Daoy (cell line): ENCODE measurements at places on chromosomes 1 and 21. TPM values are rescaled to one million over a fixed set of nuclear protein-coding genes. Genes with fewer than 3 reads are reported as not detected.

The RBP7 gene
- not detected in 2 replicates for total RNA-seq

The PADI3 gene
- total RNA-seq = 0.09 and 1.5 TPM in 2 replicates

The PGD gene
- total RNA-seq = 78.7 and 82.7 TPM in 2 replicates

The F13B gene
- not detected in 2 replicates for total RNA-seq

The RBM11 gene
- 4.1 and 4.4 TPM in 2 replicates for total RNA-seq

The CLCNKA gene
- not detected in 2 replicates for total RNA-seq

The DRAXIN gene
- 0.86 and 0.97 TPM in 2 replicates for total RNA-seq

The PROX1 gene
- total RNA-seq = 0.98 and 1.5 TPM in 2 replicates

The FCRLB gene
- total RNA-seq = 1.8 and 3.1 TPM in 2 replicates

The FAM163A gene
- 0.06 TPM in 1 of 2 replicates, not detected in the other for total RNA-seq

The ARHGAP30 gene
- 0.11 TPM in 1 of 2 replicates, not detected in the other for total RNA-seq

The FAM229A gene
- total RNA-seq = 0.48 and 2.7 TPM in 2 replicates

The DSCAM gene
- 0.63 and 1.4 TPM in 2 replicates for total RNA-seq

The GABRD gene
- not detected in 2 replicates for total RNA-seq

The SYT2 gene
- under 0.01 TPM in 1 of 2 replicates, not detected in the other for total RNA-seq

The PLD5 gene
- 0.11 TPM in 1 of 2 replicates, not detected in the other for total RNA-seq

The GNL2 gene
- 140 and 144 TPM in 2 replicates for total RNA-seq

The TLR5 gene
- 0.77 and 1.1 TPM in 2 replicates for total RNA-seq

The ADAMTSL4 gene
- total RNA-seq = 0.33 TPM in 1 of 2 replicates, not detected in the other

The TAS1R1 gene
- not detected in 2 replicates for total RNA-seq

The PLA2G5 gene
- total RNA-seq = not detected in 2 replicates

The PIK3R3 gene
- total RNA-seq = 17.7 and 30.2 TPM in 2 replicates

The LORICRIN gene
- not detected in 2 replicates for total RNA-seq

The S100A5 gene
- total RNA-seq = 0.34 TPM in 1 of 2 replicates, not detected in the other

The MPZ gene
- 0.57 TPM in 1 of 2 replicates, not detected in the other for total RNA-seq

The SMPDL3B gene
- total RNA-seq = 0.86 TPM in 1 of 2 replicates, not detected in the other

The FAM3B gene
- total RNA-seq = 0.23 and 2.8 TPM in 2 replicates

The CRNN gene
- not detected in 2 replicates for total RNA-seq

The FCRL2 gene
- not detected in 2 replicates for total RNA-seq

The DCDC2B gene
- not detected in 2 replicates for total RNA-seq

The NCMAP gene
- total RNA-seq = not detected in 2 replicates

The C1QB gene
- total RNA-seq = not detected in 2 replicates

The CELSR2 gene
- 0.97 and 1.0 TPM in 2 replicates for total RNA-seq

The MRPL24 gene
- total RNA-seq = 144 and 148 TPM in 2 replicates

The SPRR1A gene
- not detected in 2 replicates for total RNA-seq

The FMO3 gene
- total RNA-seq = 1.8 and 2.7 TPM in 2 replicates

The TAS1R3 gene
- under 0.01 TPM in 1 of 2 replicates, not detected in the other for total RNA-seq

The TAL1 gene
- total RNA-seq = 0.23 and 0.60 TPM in 2 replicates

The KRTAP13-2 gene
- not detected in 2 replicates for total RNA-seq

The ZNF683 gene
- total RNA-seq = not detected in 2 replicates

The MARK1 gene
- total RNA-seq = 6.6 and 8.8 TPM in 2 replicates

The RBBP5 gene
- total RNA-seq = 18.8 and 22.6 TPM in 2 replicates

The DVL1 gene
- 44.4 and 65.5 TPM in 2 replicates for total RNA-seq

The CHD1L gene
- total RNA-seq = 45.5 and 51.5 TPM in 2 replicates

The EYA3 gene
- total RNA-seq = 17.6 and 20.5 TPM in 2 replicates

The CLCA1 gene
- not detected in 2 replicates for total RNA-seq

The FCMR gene
- total RNA-seq = 0.23 TPM in 1 of 2 replicates, not detected in the other

The CNST gene
- 11.4 and 12.5 TPM in 2 replicates for total RNA-seq

The C1QC gene
- total RNA-seq = not detected in 2 replicates

The CCDC27 gene
- total RNA-seq = not detected in 2 replicates

The TMEM240 gene
- total RNA-seq = 0.11 TPM in 1 of 2 replicates, not detected in the other

The MROH7 gene
- not detected in 2 replicates for total RNA-seq

The FRRS1 gene
- total RNA-seq = 9.4 and 9.8 TPM in 2 replicates
